ENCODE measurements at places on chromosomes 3 and 15.

DNA sequence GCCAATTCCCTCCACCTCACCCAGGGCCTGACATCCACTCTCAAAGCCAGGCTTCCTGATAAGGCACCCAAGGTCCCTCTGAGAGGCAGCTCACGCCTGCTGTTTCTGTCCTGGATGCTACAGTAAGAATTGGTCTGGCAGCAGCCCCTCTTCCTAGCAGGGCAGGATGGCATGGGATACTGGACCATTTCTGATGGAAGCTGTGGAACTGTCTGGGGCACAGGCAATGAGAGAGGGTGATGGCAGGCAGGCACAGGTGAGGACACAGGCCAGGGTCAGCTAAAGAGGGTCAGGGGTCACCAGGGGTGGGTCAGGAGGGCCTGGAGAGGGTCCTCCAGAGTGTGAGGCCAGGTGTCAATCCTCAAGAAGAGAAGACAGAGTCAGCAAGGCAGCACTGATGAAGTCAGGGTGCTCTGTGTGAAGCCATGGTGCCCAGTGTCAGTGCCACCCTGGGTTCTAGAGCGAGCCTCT, 41.9 kb upstream of the SLC41A3 start:
- no peak for DNase-seq

DNA sequence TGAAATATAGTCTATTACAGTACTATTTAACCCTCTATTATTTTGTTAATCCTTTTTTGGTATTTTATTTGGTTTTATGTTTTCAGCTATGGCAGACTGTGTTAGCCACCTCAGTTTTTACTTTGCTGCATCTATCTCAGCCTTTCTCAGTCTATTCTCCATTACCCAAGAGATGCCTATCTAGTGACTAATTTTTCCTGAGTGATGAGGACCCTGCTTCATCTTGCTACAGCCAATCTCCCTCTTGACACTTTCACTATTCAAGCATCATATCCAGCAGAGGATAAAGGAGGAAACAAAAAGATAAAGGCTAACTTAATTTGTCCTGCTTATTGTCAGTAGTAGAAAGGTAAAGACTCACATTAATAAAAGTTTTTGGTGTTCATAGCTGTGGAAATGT, 141.8 kb upstream of the NECTIN3 start:
- peak; percentile 38 for DNase-seq

- DNase-seq: peak; percentile 31
Measured at GRCh38 chr15:40323953-40324937, 753 bp downstream of the INAFM2 start.

GRCh38 chr3:107729686-107730085, 206.9 kb downstream of the BBX start:
- no peak for DNase-seq

DNA sequence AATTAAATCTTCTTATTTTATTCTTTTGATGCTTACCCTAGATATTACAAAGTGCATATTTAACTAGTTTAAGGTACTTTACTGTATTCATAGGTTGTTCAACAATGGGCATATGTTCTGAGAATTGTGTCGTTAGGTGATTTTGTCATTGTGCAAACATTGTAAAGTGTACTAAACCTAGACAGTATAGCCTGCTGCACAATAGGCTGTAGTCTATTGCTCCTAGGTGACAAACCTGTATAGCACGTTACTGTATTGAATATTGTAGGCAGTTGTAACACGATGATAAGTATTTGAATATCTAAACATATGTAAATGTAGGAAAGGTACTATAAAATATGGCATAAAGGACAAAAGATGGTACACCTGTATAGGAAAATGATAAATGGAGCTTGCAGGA, 100.7 kb downstream of the CACNA2D3 start:
- DNase-seq: no peak

Measured in kidney tubule cell (primary cell).